ENCODE measurements at places on chromosomes 5 and 9.

GRCh38 chr5:15393146-15393545 lies 106.8 kb upstream of the FBXL7 start:
- DNase-seq = no peak

- DNase-seq = no peak
Observed at GRCh38 chr5:73793911-73794310, 167.9 kb downstream of the ARHGEF28 start.

DNA sequence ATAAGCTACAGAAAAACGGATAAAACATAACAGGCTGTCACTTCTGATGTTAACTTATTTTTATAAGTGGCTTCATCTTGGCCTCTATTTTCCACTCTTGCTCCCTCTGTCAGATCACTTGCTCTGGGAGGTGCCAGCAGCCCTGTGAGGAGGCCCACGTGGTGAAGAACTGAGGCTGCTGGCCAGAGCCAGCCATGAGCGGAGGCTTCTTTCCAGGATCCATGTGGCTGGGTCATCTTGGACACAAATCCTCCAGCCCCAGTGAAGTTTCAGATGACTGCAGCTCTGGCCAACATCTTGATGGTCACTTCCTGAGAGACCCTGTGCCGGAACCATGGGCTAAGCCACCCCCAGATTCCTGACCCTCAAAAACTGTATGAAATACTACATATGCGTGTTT lies 7.5 kb upstream of the CMBL start:
- no peak for DNase-seq

DNA sequence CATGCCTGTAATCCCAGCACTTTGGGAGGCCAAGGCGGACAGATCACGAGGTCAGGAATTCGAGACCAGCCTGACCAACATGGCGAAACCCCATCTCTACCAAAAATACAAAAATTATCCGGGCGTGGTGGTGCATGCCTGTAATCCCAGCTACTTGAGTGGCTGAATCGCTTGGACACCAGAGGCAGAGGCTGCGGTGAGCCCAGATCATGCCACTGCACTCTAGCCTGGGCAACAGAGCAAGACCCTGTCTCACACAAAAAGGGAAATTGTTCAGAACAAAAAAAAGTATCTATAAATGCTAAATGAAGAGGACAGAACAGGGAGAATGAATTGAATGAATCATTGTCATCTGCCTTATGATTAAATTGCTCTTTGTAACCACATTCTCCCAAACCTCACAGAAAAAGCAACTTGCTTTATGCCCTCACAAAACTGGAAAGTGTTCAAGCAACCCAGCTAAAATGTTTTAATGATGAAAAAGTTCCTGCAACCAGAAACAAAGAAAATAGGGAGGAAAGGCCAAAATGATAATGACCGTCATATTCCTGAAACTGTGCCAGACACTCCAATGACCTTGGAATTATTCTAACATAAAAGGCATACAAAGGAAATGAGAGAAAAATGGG lies 83.7 kb downstream of the SERINC5 start:
- no peak for DNase-seq

GRCh38 chr5:35694481-35694880 lies 76.8 kb downstream of the SPEF2 start:
- DNase-seq = no peak

DNA sequence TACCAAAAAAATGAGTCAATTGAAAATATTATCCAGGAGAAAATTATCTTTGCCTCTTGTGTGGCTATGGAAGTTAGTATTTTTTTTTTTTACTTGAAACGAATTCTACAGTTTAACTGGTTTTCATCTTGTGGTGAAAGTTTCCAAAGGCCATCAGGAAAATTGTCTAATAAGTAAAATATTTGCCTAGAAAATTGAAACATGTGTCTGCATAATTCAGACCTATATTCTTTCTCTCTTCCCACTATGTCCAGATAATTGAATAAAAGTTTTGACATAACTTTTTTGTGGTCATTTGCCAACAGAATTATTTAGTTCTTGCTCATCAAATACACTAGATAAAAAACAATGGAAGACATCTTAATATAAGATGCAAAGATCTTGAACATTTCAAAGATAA lies 321.5 kb upstream of the RPS23 start:
- DNase-seq = no peak

DNA sequence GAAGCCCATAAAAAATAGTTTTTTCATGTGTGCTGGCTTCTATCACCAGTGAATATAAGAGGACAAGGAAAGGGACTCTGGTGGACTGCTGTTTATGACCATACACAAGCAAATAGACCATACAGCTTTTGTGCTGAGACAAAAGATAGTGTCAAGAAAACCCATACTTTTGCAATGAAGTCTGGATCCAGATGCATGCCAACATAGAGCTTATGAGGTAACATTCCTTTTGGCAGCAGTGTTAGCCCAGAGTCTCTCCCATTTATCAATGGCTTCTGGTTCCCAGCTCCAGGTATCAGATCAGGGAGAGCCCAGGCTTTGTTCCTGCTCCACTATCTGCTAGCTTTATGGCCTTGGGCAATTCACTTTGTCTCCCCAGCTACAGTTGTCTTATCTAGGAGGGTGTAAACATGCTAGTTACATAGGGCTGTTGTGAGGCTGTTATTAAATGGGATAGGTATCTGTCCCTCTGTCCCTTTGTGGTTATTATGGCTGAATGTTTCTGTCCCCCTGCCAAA lies 55.6 kb downstream of the CCDC192 start:
- DNase-seq = no peak

DNA sequence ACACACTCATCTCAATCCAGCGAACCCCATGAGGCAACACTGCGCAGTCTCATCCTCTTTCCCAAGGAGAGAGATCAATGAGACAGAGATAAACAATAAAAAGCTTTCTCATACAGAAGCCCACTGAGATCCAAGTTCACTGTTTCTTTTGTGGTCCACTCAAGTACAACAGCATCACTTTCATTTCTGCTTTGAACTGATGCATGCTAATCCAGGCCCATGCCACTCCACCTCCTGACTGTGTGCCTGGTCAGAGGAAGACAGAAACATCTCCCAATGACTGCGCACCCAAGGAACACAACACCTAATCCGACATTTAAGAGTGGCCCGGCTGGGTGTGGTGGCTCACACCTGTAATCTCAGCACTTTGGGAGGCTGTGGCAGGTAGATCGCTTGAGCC lies 104.0 kb downstream of the SERINC5 start:
- no peak for DNase-seq

GRCh38 chr9:116516456-116516855 lies 170.6 kb upstream of the TRIM32 start:
- DNase-seq = no peak

DNA sequence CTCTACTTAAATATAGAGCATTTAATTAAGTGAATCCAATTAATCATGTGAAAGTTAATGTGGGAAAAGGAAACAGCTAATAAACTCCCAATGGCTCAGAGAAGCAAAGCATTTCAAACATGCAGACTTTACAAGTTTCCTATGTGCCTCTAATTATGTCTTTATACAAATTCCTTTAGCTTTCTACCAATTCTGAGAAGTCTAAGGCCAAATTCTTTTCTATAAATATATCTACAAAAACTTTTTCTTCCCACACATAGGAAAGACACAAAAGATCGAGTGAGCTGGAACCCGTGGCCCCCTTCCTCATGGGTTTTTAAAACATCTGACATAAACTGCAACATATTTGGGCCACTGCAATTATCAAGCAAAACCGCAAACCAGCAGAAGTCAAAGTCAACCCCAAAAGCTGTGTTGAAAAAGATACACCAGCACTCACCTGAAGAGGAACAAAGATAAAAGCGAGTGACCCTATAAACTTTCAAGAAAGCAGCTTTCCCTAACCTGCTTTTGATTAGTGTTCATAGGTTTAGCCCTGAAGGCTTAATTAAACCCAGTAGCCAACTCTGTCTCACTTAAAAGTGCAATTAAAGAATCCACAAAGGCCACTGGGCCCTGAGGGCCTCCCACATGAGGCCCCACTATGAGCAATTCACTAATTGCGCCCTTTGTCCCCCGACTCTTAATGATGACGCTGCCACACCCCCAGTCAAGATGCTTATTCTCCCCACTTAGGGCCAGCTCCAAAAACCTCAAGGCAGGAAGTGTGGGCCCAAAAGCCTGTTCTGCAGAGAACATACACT lies 12.1 kb downstream of the SEMA5A start:
- no peak for DNase-seq

DNA sequence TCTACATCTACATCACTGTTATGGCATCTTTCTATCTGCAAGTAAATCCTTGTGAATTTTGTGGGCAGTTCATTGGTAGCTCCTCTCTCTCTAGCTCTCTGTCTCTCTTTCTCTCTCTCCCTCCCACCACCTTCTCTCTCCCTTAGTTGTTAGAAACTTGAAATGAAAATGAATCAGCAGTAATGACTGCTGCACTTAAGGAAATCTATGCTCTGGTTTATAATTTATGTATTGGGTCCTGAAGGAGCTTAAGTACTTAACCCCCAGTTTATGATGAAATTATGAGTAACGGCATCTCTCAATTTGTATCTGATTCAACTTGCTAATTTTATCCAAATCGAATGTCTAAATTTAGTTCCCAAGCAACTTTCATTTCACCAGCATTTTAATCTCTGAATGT lies 52.0 kb upstream of the PTGER4 start:
- no peak for DNase-seq

DNA sequence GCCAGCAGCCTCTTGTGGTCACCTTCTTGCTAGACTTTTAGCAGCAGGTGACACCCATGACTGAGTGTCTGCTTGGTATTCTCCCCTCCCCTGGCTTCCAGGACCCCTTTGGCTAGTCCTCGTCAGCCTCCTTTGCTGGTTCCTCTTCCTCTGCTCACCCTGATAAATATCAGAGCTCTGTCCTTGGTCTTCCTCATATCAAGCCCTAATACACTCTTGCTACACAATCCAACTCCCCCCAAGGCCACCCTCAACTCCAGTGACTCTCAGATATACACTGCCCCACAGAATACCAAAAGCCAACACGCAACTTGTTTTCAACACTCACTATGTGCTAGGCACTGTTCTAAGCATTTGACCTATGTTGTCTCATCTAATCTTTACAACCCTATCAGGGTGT lies 30.3 kb upstream of the LCP2 start:
- DNase-seq = no peak

DNA sequence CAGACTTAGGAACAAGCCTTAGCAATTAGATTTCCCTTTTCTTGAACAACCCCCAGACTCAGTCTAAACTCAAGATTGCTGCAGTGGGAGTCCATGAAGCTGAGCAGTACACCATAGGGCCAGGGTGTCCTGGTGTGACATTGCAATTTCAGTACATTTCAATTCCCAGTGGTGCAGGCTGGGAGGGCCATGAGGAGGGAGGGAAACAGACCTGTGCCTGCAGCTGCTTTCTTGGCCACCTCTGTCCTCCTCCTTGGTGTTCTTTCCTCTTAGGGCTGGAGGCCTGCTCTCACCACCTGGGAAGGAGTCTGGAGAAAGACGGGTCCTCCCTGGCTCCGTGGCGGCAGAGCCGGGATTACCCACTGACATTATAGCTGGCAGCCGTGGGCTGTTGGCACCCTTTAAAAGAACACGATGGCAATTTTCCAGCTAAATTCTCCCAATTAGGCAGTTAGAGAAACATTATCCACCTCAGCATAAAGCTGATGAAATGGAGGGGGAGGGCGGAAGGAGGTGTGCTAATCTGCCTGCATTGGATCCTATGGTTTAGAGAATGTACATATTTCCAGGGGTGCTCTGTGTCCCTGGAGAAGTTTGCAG lies 186.4 kb downstream of the SLIT3 start:
- DNase-seq = no peak

GRCh38 chr9:123033864-123034601 lies 566 bp downstream of the GPR21 start:
- no peak for DNase-seq

DNA sequence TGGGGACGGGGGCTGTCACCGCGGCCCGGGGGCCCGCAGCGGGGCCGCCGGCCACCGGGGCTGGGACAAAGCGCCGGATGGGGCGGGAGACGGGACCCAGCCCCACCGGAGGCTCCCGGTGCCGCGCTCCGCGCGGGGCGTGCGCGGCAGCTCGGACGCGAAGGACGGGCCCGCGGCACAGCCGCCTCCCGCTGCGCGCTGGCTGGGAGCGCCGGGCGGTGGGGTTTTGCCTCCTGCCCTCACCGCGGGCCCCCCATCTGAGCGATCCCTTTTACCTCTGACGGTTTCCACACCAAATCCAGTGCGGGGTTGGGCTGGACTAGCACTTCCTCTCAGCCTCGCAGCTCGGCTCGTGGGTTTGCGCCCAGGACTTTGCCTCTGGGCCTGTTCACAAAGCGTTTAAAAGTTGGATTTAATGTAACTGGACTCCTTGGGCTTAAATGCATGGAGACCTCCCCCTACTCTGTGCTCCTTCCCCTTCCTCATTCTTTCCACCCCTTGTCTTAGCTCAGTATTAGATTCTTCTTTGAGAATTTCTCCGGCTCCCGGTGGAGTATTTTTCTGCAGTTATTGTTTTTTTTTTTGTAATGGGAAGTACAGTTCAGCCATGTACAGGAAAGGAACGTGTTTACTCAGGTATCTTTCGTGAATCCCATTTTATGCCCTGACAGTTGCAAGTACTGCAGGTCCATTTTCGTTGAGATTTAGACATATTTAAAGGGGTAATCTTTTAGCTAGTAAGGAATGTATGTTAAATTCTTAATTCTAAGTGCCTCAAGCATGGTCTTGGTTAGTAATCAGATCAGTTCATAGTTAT lies 691 bp downstream of the FCHO2 start:
- DNase-seq = peak; percentile 28

GRCh38 chr9:5492965-5493678 lies 17.2 kb upstream of the PDCD1LG2 start:
- no peak for DNase-seq

- peak; percentile 40 for DNase-seq
Observed at GRCh38 chr5:179974946-179975712, 67.4 kb upstream of the TBC1D9B start.

- DNase-seq = no peak
Observed at GRCh38 chr9:122192261-122192875, 32.7 kb downstream of the MORN5 start.

DNA sequence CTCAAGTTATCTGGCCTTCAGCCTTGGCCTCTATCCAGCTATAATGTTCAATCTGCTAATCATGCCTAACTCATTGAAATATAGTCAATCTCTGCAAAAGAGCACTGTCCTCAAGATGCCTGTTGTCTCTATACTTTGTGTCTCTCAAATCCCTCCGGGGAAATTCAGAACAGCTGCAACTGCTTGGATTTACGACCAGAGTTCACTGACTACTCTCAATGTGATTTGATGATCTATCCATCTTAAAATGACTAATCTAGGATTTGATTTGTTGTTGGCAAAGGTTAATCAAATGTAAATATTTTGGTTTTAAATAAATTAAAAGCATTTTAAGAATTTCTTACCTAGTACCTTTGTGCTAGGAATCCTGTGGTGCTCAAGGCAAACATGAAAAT lies 40.9 kb downstream of the SVEP1 start:
- no peak for DNase-seq

DNA sequence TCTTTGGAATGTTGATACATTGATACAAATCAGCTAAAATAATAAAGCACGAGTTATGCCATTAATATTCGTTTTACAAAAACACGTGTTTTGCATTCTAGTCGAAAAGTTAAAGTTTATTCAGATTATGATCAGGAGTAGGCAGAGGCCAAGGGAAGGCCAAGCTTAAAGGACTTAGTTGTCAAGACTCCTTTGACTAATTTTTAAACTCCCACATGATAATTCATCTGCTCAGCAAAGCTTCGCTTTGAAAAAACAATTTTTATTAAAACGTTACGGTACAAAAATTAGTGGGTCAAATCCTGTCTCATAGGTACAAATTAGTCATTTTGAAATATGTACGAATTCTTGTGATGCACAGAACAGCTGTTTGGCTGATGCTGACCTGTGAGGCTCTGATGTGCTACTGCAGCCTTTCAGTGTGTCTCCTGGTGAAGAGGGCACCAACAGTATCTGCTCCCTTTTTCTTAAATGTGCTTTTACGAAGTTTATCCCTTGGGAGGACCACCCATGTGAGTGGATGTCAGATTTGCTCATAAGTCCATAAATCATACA lies 23.0 kb upstream of the NR3C1 start:
- DNase-seq = no peak

All from stimulated activated CD4-positive, alpha-beta T cell treated with anti-CD3 and anti-CD28 coated beads, Interleukin-15, amount 100 ng/mL, for 24 hours (primary cell).